Fibroblast of skin of right biceps (primary cell): ENCODE measurements at places on chromosomes 1 and 21.

DNA sequence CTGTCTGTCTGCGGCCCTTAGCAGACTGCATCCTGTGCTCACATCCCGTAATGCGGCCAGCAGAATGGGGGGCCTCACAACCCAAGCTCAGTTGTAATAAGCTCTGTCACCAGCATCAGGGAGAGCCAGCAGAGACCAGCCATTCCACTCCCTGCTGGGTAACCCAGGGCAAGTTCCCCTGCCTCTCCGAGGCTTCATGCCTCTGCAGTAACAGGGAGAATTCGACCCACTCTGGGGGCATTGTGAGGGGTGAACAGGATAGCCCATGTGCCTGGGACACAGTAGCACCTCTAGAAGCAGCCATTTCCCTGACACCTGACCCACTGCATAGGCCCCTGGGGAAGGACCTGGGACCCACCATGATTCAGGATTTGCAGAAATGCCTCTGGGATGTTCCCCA is 461.2 kb downstream of the MATN1 start:
- DNase-seq, result no peak

GRCh38 chr1:226690460-226690982 is 48.6 kb downstream of the ITPKB start:
- DNase-seq, result no peak

- DNase-seq, result no peak
These were observed 15.9 kb upstream of the SLC6A9 start for GRCh38 chr1:44047131-44047530.

DNA sequence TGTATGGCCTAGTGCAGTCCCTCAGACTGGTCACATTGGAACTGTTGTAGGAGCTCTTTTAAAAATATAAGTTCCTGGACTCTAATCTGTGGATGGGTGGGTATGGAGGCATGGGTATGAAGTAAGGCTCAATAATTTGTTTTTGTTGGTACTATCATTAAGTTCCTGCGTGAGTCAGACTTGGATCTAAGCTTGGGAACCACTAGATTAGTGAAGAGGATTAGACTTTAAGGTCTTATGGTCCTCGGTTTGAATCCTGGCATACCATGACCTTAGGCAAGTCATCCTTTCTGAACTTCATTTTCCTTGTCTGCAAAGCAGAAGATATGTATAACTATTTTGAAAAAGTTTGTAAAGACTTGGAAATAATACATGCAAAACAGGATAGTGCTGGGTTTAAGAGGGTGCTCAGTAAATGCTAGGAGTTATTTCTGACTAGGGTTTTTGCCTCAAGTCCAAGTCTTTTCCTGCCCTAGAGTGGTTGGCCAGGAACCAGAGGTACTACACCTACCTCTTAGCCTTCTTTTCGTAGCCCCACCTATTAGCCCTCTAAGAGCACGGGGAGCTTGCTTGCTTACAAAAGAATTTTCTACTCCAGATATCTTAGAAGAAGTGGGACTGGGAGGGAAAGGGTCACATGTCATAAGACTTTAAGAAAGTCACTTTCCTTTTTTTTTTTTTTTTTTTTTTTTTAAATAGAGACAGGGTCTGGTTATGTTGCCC is 38.6 kb upstream of the METTL18 start:
- DNase-seq, result no peak

DNA sequence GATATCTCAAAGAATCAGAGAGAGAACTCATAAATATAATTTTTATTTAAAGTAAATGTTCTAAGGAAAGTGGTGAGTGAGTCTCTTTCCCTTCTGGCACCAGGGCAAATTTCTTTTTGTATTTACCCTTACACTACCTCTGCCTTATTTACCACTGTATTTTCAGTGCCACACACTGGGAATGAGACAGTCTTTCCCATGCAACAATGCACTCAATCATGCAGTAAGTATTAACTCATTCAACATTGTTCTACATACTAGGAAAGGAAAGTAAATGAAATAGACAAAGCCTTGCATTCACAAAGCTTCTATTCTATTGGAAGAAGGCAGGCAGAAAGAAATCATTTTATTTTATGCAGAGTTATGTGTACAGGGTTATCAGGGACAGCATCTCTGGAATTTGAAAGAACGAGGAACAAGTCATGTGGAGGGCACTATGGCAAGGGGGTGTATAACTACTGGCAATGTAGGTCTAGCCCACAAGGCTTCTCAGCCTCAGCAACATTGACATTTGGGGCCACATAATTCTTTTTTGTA is 129.8 kb upstream of the PRDX6 start:
- no peak for DNase-seq

- DNase-seq, result peak; percentile 58
These were observed 1419.4 kb downstream of the KCNT2 start for GRCh38 chr1:195188821-195189220.

GRCh38 chr1:21261551-21262292 is 28.5 kb downstream of the ECE1 start:
- DNase-seq, result peak; percentile 94

DNA sequence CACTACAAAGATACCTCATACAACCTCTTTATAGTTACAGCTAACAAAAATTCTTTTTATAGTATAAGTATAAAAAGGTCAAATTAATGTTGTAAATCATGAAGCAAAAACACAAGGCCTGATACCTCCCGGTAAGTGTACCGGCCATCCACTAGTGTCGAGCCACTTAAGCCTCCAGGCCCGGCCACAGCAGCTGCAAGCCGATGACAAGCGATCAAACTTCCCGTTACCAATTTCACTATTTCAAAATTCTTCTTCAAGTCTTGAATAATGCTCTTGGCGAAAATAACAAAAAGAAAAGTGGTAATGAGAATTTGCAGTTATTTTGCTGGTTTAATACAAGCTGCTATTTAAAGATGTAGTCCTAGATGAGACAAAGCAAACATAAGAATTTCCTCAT is 67.6 kb downstream of the USP24 start:
- no peak for DNase-seq

- DNase-seq, result peak; percentile 89
These were observed 212.8 kb downstream of the PBX1 start for GRCh38 chr1:164771619-164772361.

DNA sequence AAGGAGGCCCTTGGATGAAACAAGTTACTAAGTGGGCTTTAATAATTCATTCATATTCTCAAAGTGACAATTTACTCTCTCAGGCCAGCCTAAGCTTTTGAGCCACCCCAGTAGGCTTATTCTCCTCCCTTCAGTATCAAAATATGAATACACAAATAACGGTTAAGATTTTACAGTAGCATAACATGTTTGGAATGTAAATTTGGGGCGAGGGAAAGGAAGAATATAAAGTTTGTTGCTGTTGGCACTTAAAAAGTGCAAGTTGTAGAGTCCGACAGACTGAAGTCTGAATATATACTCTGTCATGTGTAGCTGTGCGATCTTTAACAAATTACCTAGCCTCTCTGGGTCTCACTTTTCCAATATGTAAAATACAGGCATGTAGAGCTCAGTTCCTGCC is 22.6 kb upstream of the MYSM1 start:
- DNase-seq, result no peak

DNA sequence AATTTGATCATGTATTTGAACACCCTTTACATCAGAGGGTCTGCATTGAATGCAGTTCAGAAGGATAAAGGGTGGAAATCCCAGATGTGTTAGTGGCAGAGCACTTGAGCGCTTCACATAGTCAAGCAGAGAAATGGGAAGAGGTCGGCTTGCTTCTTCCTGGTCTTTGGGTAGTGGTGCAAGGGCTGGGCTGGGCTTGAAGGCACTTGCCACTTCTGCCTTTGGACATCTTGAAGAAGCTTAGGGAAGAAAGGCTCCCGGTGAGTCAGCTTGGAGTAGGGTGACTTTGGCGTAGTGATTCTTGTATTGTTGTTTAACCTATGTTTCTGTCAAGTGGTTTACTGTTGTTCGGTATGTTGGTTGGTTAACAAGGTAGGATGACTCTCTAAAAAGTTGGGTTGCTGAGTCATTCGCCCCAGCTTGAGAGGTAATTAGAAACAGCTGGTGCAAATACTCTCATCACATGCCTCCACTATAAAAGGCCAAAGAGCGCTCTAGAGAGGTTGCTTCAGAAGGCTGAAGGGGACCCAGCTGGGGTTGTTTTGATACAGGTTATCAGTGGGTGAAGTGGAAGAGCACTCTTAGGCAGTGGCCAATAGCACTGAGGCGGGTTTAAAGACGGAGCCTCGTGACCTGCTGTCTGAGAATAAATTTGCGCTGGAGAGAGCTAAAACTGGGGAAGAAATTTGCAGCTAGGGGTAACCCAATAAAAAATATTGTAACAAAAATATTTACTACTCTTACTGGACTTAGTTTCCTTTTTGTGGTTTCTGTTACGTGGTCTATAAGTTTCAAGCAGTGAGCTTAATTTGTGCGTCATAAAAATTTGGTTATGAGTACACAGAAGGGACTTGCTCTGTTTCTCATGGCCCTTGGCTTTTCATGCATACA is 1.4 kb downstream of the BACH1 start:
- peak; percentile 98 for DNase-seq

DNA sequence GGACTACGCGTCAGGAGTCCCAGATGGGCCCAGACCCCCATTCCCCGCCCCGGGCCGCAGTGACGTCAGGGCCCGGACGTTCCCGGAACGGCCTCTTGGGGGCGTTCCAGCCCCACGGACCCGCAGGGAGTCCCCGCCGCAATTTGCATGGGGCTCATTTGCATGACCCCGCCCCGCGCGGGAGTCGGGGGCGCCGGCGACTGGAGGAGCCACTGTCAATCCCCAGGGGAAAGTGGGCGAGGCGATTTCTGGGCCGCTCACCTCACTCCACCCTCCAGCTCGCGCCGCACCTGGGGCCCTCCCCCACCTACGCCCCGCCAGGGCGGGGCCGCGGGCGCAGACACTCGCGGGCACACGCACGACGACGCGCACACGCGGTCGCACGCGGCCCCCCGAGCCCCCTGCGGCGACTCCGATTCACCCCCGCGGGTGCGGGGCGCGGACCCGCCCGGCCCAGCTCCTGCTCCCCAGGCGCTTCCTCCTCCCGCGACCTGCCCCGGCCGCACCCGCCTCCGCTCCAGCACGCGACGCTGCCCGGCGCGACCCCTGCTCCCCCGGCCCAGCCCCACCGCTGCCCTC is 13.2 kb downstream of the AGRN start:
- peak; percentile 80 for DNase-seq

DNA sequence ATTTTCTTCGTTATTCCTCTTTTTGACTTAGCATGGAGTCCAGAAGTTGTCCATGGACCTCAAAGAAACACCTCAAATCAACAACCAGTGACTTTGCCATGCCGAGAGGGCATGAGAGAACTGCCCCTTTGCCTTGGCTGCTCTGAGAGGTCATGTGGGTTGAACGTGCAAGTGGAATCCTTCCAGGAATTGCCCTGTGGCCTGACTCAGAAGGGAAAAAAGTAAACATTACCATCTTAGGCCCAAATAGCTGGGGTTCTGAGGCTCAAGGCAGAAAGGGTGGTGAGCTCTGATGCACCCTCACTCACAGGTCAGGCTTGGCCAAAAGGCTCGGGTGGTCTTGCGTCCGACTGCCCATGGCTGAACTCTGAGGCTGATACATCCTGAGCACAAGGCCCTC is 15.1 kb downstream of the STUM start:
- no peak for DNase-seq

DNA sequence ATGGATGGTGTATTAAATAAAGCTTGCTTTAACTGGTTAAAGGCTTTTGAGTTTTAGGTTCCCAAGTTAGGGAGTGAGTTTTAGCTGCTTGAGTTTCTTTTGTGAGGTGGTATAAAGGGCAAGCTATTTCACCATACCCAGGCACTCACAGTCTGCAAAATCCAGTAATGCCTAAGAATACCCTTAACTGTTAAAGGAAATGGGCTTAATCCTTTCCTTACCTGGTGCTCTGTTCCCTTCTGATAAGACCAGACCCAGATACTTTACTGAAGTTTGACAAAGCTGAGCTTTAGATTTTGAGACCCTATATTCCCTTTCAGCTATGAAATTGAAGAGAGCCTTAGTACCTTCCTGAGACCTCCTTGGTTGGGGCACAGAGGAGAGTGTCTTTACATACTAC is 30.3 kb downstream of the MSTO1 start:
- no peak for DNase-seq

- no peak for DNase-seq
These were observed 29.8 kb downstream of the PARP1 start for GRCh38 chr1:226378071-226378470.

DNA sequence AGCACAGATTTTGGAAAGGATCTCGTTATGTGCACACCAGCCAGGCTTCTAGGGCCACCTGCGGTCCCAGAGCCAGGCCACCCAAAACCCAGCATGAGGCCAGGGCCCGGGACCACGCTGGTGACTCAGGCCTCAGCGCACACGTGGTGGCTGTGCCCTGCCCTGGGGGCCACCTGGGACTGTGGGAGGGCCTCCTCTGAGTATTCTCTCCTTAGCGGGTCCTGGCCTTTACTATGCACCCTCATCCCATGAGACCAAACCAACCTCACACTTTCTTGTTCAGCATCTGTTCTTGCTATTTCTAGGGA is 9.9 kb downstream of the WNT9A start:
- DNase-seq, result no peak

GRCh38 chr1:59317343-59317742 is 20.4 kb downstream of the FGGY start:
- no peak for DNase-seq

DNA sequence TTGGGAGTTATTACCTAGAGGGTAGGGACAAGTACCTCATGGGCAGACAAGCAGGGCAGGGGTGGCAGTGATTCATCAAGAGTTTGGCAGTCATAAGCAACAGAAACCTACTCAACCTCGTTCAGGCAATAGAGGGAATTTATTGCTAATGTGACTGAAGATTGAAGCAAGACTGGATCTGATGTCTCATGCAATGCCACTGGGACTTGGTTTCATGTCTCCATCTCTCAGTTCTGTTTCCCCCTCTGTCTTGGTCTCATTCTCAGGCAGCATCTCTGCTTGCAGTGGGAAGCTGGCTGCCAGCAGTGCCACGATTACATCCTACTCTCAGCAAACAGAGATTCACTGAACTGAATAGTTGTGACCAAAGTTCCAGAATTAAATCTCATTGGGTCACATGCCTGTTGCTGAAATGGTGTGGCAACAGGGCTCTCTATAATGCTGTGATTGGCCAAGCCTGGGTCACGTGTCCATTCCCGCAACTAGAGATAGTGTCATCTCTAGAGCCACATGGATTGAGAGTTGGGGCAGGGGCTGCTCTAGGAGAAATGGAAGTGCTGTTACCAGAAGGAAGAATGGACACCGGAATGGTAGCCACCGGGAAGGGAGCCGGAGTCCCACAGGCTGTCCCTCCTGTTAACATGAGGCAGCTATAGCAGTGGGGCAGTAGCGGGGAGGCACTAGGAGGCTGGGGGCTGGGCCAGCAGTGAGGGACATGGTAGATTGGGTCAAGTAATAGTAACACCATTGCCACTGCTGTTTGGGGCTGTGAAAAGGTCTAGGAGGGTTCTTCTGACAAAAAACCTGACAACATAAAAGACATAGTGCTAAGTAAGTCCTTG is 3.9 kb upstream of the CDC42 start:
- no peak for DNase-seq

- no peak for DNase-seq
These were observed 16.4 kb downstream of the KNCN start for GRCh38 chr1:46535063-46535462.

GRCh38 chr1:20494609-20495311 is 8.8 kb upstream of the CAMK2N1 start:
- peak; percentile 86 for DNase-seq

GRCh38 chr1:219587801-219588561 is 24.9 kb downstream of the ZC3H11B start:
- DNase-seq, result peak; percentile 91

GRCh38 chr1:114771992-114772391 is 8.5 kb downstream of the SIKE1 start:
- no peak for DNase-seq
